ENCODE measurements at places on chromosomes 11 and 22.

GRCh38 chr11:57379732-57380131, 1.2 kb downstream of the PRG3 start:
- H3K27me3 ChIP-seq, result no peaks in the 10 kb centered on the region
- H3K27ac ChIP-seq, result no peak overlapping the region
- no peaks in the 10 kb centered on the region for H3K36me3 ChIP-seq

DNA sequence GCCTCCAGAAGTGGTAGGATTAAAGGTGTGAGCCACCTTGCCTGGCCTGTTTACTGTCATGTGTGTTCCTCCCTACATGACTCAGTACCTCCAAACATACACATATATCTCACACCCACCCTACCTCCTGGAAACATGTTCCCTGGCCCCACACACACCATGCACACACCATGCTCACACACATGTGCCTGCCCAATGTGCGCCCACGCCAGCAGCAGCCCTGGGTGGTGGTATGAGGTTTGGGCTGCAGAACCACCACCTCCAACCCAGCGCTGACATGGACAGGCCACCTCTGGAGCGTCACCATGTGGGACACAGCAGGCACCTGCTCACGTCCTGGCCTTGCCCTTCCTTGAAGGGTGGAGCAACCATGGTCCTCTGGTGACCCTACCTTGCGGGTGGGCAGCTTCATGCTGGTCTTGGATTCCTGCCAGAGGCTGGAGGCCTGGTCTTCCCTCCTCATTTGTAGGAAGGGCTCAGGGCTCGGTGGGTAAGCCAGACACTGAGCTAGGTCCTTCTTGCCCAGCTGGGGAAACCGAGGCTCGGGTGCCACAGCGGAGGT, 37.9 kb downstream of the KIAA1671 start:
- no peak overlapping the region for H3K4me3 ChIP-seq
- no peaks in the 10 kb centered on the region for H3K27me3 ChIP-seq
- peak overlapping the region; percentile 83 for H3K27ac ChIP-seq
- no peaks in the 10 kb centered on the region for H3K36me3 ChIP-seq

DNA sequence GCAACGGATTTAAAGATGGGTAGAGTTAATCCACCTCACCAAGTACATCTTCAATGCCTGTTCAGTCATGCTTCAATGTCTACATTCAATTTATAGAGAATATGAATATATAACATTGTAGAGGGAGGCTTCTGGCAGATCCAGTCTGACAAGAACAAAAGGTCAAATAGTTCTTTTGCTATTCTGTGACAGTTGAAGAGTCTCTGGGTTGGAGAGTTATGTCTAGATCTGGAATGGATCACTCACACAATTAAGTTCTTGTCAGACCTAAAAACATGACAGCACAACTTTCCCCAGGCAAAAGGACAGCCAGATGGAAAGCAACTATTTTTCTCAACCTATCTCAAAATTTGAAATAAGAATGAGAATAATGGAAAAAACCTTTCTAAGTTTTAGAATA, 15.3 kb upstream of the GAB2 start:
- H3K36me3 ChIP-seq, result no peaks in the 10 kb centered on the region
- H3K4me3 ChIP-seq, result no peak overlapping the region
- H3K27me3 ChIP-seq, result no peaks in the 10 kb centered on the region
- peaks cover 5% of the 10 kb centered on the region for H3K4me1 ChIP-seq

DNA sequence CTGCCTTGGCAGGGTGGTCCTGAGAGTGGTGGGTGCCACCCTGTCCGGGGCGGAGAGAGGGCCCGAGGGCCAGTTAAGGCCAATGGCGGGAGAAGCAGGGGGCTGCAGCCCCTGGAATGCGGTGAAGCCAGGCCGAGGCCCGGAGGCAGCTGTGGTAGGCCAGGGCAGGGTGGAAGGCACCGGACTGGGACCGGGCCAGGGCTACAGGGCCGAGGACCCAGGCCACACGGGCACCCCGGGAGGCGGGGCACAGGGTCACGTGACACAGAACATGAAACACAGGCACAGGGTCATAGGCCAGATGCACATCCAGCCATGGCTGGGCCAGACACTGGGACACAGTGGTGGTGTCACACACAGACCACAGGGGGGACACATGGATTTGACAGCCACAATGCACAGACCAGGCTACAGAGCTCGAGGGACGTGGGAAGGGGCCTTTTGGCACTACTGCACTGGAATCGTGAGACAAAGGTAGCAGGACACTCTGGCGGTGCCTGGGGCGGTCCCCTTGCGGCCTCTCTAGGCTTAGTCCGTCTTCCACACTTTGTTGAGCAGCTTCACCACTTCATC, 2.8 kb downstream of the SLC25A1 start:
- H3K36me3 ChIP-seq, result no peaks in the 10 kb centered on the region
- no peak for DNase-seq
- no peaks in the 10 kb centered on the region for H3K27me3 ChIP-seq
- no peak overlapping the region for H3K4me3 ChIP-seq
- H3K4me1 ChIP-seq, result peaks cover 68% of the 10 kb centered on the region

DNA sequence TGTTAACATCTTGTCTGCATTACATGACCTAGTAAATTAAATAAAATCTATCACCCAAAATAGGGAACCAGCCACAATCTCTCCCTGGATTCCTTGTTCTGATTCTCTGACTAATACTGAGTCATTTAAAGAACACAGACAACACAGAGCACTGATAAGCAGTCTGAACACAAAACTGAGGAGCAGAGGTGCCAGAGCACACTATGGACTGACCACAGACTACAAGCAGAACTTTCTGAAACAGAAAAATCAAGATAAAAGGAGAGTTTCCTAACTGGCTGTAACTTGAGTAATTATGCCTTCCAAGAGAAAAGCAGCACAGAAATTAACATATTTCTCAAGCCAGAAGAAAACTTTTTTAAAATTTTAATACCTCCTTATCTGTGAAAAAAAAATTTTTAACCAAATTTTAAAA, 128.8 kb downstream of the SGSM3 start:
- DNase-seq, result no peak
- H3K27me3 ChIP-seq, result no peaks in the 10 kb centered on the region
- H3K4me1 ChIP-seq, result peaks cover 23% of the 10 kb centered on the region
- H3K36me3 ChIP-seq, result no peaks in the 10 kb centered on the region
- H3K4me3 ChIP-seq, result no peak overlapping the region

GRCh38 chr22:23306926-23307325, 126.6 kb downstream of the BCR start:
- DNase-seq, result no peak
- H3K27me3 ChIP-seq, result no peaks in the 10 kb centered on the region
- peaks cover 19% of the 10 kb centered on the region for H3K36me3 ChIP-seq
- H3K4me1 ChIP-seq, result peaks cover 6% of the 10 kb centered on the region

- H3K27ac ChIP-seq, result no peak overlapping the region
- no peaks in the 10 kb centered on the region for H3K4me1 ChIP-seq
- no peaks in the 10 kb centered on the region for H3K36me3 ChIP-seq
- H3K27me3 ChIP-seq, result no peaks in the 10 kb centered on the region
- DNase-seq, result no peak
Measured at GRCh38 chr11:28834877-28835276, 726.7 kb downstream of the METTL15 start.

DNA sequence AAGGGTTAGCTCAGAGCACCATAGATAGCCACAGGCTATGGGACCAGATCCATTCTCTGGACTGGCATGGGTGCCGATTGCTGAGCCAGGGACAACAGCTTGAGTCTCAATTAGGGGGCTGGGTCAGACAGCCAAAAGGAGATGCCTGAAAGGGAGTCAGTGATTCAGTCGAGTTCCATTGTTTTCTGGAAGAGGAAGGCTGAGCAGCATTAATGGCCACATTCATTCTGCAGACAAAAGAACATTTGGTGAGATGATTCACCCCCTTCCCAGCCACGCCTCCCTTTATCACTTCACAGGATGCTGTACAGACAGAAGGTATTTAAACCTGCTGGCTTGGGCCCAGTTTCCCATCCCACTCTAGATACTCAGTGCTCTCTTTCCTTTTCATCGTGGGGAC, 131.9 kb downstream of the ADAMTS15 start:
- no peak overlapping the region for H3K4me3 ChIP-seq
- H3K36me3 ChIP-seq, result no peaks in the 10 kb centered on the region
- no peaks in the 10 kb centered on the region for H3K27me3 ChIP-seq
- peak overlapping the region; percentile 79 for H3K27ac ChIP-seq
- no peak for DNase-seq
- peaks cover 25% of the 10 kb centered on the region for H3K4me1 ChIP-seq

DNA sequence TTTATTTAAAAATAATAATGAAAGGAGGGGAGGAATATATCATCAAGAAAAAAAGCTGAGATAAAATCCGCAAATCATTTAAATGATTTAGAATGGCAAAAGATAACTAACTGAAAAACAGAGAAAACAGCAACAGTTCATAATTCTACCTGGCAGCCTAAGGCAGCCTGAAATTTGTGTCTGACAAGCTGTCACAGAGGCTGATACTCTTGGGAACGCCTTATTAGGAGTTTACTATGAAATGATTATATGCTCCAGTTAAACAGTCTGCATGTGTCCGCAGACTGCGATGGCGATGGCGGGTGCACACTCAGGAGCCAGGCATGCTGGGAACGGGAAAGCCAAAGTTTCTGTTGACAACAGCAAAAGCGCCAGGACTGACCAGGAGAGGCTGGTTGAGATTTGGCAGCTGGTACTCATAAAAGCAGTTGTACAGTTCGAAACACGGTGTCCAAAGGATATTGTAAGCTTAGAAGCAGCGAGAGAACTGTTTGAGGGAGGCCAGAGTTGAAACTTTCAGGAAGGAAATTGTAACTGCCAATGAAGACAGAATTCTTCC, 172.9 kb upstream of the MPPED2 start:
- H3K27ac ChIP-seq, result no peak overlapping the region
- H3K4me1 ChIP-seq, result no peaks in the 10 kb centered on the region
- DNase-seq, result no peak
- no peaks in the 10 kb centered on the region for H3K27me3 ChIP-seq
- H3K36me3 ChIP-seq, result no peaks in the 10 kb centered on the region

DNA sequence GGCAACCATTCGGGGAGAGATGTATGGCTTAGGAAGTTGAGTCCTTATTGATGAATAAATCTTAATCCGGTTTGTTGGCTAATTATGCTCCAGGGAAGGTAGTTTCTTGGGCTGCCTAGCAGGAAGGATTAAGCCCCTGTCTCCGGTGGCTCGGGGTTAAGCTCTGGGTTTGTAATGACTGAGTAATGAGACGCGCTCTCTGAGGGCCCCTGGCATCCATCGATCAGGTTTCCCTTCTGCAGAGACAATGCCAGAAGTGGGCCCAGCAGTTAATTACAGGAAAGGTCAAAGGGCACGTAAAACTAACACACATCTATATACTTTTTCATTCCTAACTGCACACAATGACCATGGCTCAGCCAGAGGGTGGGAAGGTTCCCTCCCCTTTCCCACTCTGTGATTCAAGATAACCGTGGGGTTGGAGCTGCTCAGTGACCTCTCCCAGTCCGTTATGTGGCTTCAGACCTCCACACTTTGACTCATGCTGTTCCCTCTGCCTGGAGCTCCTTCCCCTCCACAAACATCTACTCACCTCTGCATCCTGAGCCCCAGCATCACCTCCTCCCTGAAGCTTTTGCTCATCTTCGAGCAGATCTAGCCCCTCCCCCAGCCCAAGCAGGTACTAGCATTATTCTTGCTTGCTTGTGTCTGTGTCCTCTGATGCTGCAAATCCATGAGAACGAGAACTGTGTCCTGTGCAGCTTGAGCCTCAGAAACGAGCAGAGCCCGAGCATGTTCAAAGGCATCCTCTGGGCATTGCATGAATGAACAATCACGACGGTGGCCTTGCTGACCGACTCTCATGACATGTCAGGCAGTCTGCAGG, 16.6 kb downstream of the SCUBE1 start:
- peaks cover 11% of the 10 kb centered on the region for H3K27me3 ChIP-seq
- no peak overlapping the region for H3K4me3 ChIP-seq
- no peaks in the 10 kb centered on the region for H3K4me1 ChIP-seq
- no peak overlapping the region for H3K27ac ChIP-seq
- DNase-seq, result no peak

GRCh38 chr22:37986371-37986770, 2.0 kb upstream of the SOX10 start:
- DNase-seq, result no peak
- peaks cover 4% of the 10 kb centered on the region for H3K36me3 ChIP-seq
- H3K27me3 ChIP-seq, result no peaks in the 10 kb centered on the region
- no peaks in the 10 kb centered on the region for H3K4me1 ChIP-seq

DNA sequence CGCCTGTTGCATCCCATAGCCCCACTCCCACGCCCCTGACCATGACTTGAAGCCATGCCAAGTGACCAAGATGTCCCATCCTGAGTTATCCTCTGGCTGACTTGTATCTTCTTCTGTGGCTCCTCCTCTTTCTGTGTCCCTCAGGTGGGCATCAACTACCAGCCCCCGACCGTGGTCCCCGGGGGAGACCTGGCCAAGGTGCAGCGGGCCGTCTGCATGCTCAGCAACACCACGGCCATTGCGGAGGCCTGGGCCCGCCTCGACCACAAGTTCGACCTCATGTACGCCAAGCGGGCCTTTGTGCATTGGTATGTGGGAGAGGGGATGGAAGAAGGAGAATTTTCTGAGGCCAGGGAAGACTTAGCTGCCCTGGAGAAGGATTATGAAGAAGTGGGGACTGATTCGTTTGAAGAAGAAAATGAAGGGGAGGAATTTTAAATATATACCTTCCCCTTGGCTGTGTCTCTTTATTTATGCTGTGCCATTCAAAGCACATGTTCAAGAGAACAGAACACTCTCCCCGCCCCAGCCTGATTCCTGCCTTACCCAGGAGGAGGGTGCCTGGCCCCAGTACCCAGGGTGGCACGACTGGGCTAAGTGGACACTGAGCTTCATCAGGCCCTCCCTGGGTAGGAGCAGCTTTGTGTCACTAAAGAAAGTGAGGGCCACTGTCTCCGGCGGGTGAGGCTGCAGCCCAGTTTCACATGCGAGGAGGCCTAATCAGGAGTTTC, 19.1 kb upstream of the USP18 start:
- no peaks in the 10 kb centered on the region for H3K27me3 ChIP-seq
- H3K4me1 ChIP-seq, result peaks cover 10% of the 10 kb centered on the region
- no peak for DNase-seq
- H3K4me3 ChIP-seq, result no peak overlapping the region
- H3K27ac ChIP-seq, result no peak overlapping the region
- peaks cover 5% of the 10 kb centered on the region for H3K36me3 ChIP-seq

GRCh38 chr11:115222218-115222862, 281.9 kb downstream of the CADM1 start:
- H3K27ac ChIP-seq, result no peak overlapping the region
- no peak overlapping the region for H3K4me3 ChIP-seq
- DNase-seq, result no peak
- no peaks in the 10 kb centered on the region for H3K4me1 ChIP-seq
- peaks cover 2% of the 10 kb centered on the region for H3K36me3 ChIP-seq

All from suprapubic skin (tissue), 4 donors.